ENCODE measurements at places on chromosomes 2 and 18.

GRCh38 chr18:8732442-8733360 lies 27.3 kb downstream of the MTCL1 start:
- no peak for DNase-seq

DNA sequence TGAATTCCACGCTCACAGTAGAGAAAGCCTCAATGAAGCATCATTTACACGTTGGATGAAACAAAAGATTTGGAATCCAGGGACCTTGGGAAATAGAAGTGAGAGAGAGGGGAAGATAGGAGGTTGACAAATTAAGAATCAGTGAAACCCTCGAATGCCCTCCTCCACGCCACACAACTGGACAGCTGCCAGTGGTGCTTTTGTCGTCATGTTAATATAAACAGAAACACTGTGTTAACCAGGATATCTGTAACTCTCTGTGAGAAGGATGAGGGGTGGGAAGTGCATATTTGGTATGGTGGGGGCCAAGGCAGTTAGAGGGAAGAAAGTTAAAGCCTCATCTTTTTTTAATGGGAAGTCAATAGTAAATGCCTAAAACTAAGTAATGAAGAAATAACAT lies 108.7 kb downstream of the GFPT1 start:
- DNase-seq = no peak

DNA sequence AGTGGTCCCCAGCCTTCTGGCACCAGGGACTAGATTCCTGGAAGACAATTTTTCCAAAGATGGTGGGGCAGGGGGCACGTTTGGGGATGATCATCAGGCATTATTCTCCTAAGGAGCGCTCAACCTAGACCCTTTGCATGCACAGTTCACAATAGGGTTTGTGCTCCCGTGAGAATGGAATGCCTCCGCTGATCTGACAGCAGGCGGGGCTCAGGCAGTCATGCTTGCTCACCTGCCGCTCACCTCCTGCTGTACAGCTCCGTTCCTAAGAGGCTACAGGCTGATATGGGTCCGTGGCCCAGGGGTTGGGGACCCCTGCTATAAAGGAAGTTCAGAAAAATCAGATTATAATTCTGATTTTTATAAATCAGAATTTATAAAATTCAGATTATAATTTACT lies 22.3 kb upstream of the TYMS start:
- DNase-seq = no peak

- no peak for DNase-seq
Observed at GRCh38 chr18:8107426-8107825, 501.8 kb upstream of the RAB12 start.

DNA sequence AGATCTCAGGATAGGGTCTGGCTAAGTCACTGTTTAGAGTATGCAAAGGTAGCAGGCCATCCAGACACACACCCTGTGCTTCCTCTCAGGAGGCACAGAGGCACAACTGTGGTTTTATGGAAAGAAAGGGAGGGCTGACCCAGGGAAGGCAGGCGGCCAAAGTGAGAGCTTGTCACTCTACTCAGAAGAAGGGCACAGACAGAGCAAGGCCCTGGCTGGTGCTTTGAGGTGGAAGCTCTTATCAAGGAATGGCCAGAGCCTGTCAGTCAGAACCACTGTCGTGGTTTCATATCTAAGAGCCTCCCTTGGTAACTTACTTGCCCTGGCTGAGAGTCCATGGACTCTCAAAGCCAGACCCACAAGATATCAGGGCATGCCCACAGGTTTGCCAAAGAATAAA lies 40.7 kb downstream of the SLC9A2 start:
- no peak for DNase-seq

DNA sequence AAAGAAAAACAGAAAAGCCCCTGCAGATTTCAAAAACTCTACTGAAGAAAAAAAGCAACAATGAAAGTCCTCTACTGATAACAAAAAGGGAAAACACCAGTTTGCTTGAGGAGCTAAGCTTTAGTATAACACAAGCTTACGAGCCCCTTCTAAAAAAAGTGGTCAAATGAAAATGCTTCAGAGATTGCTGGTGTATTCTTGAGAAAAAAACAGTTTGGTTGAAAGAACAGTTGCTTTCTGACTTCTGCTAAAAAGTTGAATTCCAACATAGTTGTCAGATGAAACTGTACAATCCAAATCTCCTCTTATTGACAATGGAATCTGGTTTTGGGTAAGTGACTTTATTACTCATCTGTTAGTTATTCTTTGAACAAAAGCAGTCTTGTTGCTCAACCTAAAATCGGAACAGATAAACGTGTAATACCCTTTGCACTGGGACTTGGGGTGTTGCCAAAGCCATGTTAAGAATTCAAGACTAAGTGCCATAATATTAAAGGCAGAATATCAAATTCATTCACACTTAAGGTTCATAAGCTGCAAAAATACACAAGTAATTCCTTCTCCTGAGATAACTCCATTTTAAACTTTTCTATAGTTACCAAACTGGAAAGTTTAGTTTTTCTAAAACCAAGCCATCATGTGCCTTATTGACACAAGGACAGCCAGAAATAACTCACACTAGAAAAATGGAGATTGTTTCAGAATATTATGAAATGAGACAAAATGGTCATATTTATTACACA lies 45.3 kb upstream of the SPAG16 start:
- DNase-seq = no peak

GRCh38 chr2:172050479-172051125 lies 34.7 kb upstream of the DLX1 start:
- no peak for DNase-seq

- no peak for DNase-seq
Observed at GRCh38 chr2:191836853-191837769, 9.8 kb downstream of the CAVIN2 start.

GRCh38 chr2:227326783-227327182 lies 1.7 kb downstream of the MFF start:
- no peak for DNase-seq

DNA sequence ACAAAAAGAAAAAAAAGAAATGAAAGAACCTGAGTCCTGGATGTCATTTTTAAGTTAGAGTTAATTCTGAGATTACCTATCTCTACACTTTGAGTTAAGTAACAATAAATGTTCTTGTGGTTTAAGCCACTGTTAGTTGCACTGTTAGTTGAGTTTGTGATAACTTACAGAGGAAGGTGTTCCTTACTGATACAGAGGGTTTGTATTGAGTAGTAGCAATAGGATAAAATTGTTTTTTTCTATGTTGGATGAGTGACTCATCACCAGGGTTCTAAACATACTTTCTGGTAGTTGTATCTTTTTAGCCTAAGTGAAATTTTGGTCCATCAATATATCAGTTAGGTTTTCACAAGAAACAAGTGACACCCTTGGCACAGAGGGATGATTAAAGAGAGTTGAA lies 4.0 kb upstream of the LCLAT1 start:
- DNase-seq = no peak

DNA sequence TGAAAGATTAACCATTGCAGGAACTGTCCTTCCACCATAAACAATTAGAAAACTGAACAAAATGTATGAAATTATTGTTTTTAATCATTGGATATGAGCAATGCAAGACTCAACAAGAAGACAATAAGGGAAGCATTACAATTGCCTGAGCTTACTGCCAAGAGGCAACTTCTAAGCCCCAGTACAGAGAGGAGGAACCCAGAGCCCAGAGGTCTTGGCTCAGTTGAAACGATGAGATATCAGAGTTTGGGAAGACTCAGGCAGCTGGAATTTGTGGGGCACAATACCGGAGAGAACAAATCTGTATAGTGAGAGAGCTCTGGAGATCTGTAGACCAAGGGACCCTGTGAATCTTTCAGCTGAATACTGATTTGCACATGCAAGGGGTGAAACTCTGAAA lies 80.6 kb upstream of the ZFP36L2 start:
- DNase-seq = no peak

DNA sequence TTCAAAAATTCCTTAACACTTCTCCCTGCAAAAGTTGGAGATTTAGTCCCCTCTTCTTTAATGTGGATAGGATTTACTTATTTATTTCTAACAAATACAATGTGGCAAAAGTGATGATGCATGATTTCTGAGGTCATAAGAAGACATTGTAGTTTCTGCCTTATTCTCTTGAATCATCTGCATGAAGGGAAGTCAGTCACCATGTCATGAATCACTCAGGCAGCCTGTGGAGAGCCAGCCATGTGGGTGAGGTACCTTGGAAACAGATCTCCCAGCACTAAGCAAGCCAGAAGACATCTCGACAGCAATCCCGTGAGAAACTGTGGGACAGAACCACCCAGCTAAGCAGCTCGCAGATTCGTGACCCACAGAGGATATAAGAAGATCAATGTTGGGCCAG lies 2.7 kb upstream of the ZC3H8 start:
- DNase-seq = no peak

- no peak for DNase-seq
Observed at GRCh38 chr2:36516136-36516870, 81.7 kb downstream of the FEZ2 start.

DNA sequence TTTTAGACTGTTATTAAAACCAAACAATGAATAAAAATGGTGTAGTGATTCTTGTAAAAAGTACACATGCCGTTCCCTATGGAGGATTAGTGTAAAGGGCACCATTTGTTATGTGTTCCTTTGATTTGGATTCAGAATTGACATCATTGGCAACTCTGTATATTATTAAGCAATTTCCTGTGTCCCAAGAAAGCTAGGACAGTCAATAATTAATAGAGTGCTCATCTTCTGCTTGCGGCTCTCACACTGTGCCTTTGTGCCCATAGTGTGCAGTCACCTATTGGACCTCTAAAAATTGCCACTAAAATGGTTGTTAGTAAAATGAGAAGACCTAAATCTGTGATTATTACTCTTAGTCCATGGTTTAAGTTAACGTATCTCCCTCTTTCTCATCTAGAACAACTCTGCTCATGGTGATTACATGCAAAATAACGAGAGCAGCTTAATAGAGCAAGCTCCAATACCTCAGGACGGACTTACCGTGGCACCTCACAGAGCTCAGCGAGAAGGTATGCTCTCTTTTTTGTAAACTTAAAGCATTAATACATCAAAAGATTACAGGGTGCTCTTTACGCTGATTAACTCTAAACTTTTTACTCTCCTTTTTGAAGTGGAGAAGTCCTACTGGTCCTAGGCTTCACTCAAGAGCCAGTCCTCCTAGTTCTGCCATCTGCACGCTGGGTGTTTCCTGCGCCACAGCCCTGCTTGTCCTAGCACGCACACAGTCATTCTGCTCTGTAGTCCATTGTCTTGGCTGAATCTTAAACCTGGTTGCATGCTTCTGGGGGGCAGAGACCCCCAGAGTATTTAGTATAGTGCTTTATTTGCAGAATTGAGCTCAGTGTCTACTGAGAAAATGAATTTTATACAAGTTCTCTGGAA lies 16.7 kb downstream of the ZCCHC2 start:
- no peak for DNase-seq

DNA sequence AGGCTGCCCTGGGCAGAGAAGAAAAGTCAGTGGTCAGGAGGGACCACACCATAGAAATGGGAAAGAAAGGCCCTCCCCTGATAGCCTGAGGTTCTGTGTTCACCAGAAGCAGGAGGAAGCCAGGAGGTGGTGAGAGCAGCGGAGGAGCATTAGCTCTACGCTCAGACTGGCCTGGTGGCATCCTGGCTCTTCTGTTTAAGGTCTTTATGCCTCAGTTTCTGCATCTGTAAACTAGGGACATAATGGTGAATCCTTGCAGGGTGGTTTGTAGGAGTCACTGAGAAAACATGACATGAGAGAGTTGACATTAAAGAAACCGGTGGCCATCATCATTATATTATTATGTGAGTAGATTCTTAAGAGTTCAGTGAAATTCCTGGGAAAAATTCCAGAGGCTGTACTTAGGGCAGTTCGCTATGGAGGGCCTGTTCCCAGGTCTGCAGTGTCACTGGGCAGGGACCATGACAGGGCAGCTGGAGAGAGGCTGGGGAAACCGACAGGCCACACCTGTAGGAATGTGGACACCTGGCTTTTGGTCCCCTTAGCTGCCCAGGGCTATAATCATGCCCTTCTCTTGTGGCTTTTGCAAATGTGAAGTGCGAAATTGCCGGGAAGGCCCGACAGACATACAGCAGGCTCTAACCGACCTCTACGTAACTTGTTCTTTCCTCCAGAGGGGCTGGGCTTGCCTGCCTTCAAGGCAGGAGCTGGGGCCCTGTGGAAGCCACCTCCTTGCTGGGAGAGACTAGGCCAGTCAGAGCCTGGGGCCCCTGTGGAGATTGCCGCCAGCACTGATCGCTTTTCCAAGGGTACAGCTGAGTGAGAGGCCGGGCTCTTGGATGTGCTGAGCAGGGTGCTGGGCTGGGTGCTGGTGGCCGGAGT lies 31.0 kb downstream of the GLI2 start:
- no peak for DNase-seq

GRCh38 chr2:168568476-168569267 lies 112.6 kb downstream of the CERS6 start:
- DNase-seq = no peak

- DNase-seq = no peak
Observed at GRCh38 chr2:79972661-79973060, 331.9 kb downstream of the LRRTM1 start.

DNA sequence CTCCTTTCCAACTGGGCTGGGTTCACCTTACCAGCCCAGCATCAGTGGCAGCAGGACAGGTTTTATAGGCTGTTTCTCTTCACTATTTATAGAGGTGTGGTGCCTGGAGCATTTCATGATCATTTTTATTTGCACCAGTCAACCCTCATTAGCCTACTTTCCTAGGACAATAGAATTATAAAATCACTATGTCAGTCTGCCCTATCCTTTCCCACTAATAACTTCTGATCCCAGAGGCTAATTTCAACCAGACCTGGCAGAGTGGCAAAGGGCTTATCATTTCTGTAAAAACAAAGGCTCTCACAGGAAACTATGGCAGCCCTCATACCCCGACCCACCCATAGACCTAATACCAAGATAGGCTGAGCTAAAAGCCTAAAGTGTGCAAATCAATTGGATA lies 243.5 kb upstream of the TMEFF2 start:
- no peak for DNase-seq

GRCh38 chr18:22551536-22552151 lies 133.9 kb upstream of the CTAGE1 start:
- no peak for DNase-seq

- no peak for DNase-seq
Observed at GRCh38 chr18:14122097-14122496, 10.1 kb downstream of the ZNF519 start.

DNA sequence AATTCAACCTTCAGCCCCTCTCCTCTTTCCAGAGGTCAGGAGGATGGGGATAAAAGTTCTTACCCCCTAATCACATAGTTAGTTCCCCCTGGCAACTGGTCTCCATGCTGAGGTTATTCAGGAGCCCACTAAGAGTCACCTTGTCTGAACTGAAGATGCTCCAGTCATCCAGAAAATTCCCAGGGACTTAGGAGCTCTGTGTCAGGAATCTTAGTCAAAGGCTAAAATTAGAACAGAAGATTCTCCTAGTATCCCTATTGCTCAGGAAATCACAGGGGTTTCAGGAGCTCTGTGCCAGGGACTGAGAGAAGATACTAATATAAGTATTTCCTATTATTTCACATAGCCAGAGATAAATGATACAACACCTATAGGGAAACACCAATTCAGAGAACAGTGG lies 37.3 kb upstream of the LONRF2 start:
- no peak for DNase-seq

- DNase-seq = no peak
Observed at GRCh38 chr18:48545757-48546321, 7.0 kb downstream of the CTIF start.

- DNase-seq = no peak
Observed at GRCh38 chr2:79799729-79800128, 286.9 kb downstream of the CTNNA2 start.

Data from T-helper 9 cell (primary cell).